Heart left ventricle (tissue), 16 donors: ENCODE measurements at places on chromosomes 1 and 21.

DNA sequence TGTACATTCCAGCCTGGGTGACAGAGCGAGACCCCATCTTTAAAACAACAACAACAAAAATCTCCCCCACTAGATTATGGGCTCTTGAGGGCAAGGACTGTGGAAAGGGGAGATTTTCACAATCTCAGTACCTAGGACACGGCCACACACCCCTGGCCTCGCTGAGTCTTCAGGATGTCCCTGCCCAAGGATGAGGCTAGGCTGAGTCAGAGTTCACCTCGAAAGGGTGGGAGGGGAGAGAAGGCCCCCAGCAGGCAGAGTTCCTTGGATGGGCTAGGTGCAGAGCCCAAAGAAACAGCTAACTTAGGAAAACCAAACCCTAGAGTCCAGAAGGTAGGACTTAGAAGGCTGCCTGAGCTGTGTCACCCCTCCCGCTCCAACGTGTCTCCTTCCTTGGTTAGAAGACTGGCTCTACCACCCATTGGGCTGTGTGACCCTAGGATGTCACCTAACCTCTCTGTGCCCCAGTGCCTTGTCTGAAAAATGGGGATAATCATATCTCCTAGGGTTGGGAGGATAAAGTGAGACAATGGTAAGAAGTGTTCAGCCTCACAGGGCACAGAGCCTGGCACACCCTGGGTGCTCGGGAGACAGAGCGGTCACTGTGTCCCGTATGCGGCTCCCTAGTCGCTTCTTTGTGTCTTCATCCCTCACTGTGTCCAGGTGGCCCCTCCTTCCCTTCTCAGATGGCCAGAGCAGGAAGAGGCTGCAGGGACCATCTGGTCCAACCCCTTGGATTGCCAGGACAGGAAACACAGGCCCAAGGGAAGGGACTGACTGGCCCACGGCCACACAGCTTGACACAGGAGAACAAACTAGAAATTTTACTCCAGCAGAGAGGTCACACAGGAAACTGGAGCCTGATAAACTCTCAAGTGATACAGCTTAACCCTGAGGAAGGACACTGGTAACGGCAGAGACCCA lies 11.2 kb downstream of the TRIM62 start:
- peak; percentile 77 for DNase-seq

DNA sequence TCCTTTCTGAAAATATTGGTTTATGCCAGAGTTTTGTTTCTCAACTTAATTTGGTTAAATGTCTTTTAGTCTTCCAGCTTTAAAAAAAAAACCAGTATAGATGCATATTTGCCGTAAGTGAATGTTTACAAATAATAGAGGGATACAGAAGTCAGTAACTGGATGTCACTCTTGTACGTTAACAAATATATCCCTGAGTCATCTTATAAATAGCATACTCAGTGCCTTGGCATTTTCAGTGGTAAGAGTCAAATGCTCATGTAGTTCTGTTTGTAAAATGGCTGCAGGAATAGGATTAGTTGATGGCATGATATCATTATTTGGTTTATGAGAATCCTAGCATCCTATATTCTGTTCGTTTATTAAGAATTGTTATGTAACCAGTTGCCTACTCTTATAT lies 55.4 kb downstream of the SPEN start:
- no peak for DNase-seq

DNA sequence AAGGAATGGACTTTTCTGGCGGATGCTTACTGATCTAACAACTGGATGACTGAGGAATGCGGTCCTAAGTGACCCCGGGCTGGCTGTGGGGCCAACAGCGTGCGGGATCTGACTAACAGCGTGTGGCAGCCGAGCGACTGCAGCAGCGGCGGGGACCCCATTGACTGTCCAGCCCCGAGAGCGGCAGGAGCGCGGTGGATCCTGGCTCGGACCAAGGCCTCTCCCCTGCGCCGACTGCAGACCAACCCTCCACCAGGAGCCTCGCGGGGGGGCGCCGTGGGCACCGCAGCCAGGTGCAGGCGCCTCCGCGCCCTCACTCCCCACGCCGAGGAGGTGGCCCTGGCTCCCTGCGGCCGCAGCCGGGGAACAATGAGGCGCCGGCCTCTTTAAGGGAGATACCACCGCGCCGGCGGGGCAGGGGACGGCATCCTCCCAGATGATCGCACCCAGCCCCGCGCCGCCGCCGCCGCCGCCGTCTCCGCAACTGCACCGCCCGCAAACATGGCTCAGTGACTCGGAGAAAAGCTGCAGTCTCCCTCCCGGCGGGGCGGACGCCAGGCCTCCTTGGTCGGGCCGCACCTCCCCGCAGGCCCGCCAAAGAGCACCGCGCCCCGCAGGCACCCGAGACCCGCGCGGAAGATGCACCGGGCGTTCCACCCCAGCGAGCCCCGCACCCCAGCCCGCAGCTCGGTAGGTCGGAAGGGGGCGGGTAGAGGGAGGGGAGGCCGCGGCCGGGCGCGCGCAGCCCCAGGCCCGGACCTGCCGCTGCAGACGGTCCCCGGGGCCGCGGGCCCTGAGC lies 694 bp upstream of the PDIK1L start:
- peak; percentile 88 for DNase-seq

DNA sequence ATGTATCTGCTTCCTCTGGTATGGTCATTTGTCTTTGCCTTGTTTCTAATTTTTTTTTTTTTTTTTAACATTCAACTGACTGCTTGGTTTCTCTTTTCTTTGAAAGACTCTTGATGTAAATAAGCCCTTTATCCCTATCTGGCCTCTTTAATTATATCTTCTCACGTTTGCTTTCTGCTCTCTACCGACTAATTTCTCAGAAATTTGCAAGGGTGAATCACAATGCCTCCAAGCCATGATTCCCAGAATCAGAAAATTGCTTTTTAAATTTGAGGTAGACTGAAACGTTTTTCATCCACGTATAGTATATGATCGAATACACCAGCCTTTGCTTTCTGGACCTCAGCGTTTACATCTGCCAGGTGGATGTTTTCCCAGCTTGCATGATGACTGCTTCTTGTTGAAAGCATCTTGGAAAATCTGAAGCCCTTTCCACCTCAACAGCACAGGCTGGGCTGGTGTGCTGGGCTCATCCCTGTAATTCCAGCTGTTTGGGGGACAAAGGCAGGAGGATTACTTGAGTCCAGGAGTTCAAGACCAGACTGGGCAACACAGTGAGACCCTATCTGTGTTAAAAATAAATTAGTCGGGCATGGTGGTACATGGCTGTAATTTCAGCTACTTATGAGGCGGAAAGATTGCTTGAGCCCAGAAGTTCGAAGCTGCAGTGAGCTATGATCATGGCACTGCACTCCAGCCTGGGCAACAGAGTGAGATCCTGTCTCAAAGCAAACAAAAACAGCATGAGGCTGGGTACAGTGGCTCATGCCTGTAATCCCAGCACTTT lies 35.0 kb upstream of the GPR137B start:
- no peak for DNase-seq

- DNase-seq: no peak
These were observed 100.5 kb upstream of the COA6 start for GRCh38 chr1:234272656-234273312.

DNA sequence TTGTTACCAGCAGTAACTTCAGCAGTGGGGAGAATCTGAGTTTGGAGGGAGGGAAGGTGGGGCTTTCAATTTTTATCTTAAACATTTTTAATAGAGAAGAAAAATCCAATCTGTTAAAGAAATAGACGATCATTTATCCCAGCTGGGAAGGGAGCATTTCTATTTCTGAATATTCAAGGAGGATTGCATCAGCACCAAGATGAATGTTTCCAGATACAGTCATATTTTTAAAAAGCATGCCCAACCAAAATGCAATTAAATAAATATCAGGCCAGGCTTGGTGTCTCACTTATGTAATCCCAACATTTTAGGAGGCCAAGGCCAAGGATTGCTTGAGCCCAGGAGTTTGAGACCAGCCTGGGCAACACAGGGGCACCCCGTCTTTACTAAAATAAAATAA lies 1.7 kb upstream of the ATP1A4 start:
- DNase-seq: no peak

- no peak for DNase-seq
These were observed 11.7 kb downstream of the NKAIN1 start for GRCh38 chr1:31227891-31228568.

DNA sequence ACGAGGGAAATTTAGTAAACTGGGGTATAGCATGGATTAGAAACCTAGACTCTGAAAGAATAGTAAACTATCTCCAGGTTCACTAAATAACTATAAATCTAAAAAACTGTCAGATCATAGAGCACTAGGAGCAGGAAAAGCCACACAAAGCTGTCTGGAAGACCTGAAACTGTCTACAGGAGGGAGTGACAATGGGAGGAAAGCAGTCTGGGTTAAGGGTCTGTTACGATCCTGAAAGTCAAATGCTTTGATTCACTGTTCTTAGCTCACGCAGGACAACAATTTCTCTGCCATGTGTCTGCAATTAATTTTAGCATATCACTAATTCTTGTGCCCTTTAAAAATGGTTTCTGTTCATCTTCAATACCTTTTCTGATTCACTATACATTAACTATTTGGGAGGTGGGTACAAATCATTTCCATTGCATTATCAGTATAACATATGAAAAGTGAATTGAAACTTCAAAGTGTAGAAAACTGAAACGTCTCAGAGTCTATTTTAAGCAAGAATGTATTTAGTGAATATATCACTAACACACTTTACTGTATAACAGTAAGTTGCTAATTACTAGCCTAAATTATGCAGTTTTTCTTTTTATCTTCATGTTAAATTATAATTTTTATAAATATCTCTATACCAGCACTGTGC lies 18.4 kb downstream of the CEP170 start:
- no peak for DNase-seq

- no peak for DNase-seq
These were observed 25.2 kb downstream of the SLC66A1 start for GRCh38 chr1:19337289-19337688.

DNA sequence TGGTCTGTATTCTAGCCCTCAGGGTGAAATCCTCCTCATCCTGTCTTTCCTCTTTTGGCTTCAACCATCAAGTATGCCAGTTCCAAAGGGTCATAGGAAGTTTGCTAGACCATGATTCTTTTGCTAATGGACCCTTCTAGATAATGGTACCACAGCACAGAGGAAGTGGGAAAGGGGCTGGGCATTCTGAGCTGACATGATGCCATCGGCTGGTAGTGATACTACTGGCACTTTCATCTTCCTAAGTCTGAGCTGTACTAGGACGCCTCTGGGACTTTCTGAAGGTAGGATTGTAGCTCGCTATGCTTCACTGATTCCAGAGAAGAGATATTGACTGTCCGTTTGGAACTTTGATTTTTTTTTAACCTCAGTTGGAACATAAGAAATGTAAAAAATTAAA lies 11.4 kb downstream of the FASLG start:
- no peak for DNase-seq

GRCh38 chr1:238582816-238583215 lies 692.1 kb upstream of the ZP4 start:
- no peak for DNase-seq

GRCh38 chr1:24032981-24033380 lies 52.9 kb upstream of the SRSF10 start:
- DNase-seq: no peak

DNA sequence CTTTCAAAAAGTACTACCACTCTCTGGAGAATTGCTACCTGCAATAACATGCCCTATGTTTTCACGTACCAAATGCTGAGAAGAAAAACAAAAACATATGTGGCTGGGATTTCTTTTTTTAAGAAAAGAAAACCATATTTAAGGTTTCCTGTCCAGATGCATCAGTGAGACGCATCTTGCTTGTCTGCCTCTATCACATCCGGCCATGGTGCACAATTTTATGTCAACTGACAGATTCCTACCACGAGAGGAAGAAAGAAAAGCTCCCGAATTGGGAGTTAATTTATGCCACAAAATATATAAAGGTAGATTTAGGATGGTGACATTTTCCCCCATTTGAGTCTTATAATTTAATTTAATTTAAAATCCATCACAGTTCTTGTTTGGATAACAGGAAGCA lies 62.3 kb upstream of the COL24A1 start:
- DNase-seq: no peak

DNA sequence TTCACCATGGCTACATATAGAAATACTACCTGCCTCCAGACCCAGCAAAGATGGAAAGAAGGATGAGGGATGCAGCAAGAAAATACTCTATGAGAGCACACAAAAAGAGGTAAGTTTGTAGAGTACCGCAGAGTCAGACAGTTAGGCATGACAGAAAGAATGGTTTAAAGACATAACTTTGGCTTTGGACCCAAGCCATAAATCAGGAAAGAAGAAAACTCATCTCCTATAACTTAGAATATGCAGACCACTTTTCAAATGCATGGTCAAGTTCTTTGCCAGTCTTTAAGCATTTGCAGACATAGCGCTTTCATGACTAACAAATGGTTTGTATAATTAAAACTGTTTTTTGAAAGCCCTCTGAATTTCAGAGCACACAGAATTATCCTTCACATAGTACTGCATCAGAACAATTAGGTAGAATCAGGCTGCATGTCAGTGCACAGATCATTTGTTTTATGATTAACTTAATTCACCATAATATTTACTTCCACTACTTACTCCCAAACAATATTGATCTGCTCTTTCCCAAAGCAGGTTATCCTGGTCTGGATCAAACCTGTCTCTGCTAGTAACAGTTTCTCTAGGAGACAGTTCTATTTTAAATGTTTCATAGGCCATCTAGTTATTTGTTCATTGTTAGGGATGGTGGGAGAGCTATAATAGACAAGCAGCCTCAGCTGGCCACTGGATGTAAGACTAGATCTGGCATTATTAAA lies 280.7 kb upstream of the NR5A2 start:
- DNase-seq: no peak

GRCh38 chr21:27329255-27329851 lies 362.5 kb upstream of the ADAMTS5 start:
- no peak for DNase-seq

- no peak for DNase-seq
These were observed 89.5 kb upstream of the ARTN start for GRCh38 chr1:43844114-43844513.

DNA sequence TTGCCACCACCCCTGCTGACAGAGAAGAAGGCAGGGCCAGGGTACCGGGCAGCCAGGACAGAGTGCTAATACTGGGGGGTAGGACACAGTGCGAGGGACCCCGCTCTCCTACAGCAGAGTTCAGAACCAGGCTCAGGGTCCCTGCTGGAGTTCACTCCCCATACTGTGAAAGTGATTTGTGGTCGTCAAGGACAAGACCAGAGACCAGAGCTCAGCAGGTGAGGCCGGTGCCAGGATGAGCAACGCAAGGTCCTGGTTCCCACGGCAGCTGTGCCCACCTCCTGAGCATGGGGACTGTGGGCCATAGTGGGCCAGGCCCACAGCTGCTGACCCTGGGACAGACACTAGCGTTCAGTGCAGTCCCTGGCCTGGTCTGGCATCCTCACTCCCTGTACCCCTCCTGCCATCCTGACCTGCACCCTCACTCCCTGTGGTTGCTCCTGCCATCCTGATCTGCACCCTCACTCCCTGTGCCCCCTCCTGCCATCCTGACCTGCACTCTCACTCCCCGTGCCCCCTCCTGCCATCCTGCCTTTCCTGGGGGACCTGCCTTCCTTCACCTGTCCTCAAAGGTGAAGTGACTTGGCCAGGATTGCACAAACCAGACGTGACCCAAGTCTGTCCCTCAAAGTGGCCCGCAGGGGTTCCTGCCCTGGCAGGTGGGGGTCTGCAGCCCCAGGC lies 13.8 kb upstream of the PTTG1IP start:
- DNase-seq: peak; percentile 10

DNA sequence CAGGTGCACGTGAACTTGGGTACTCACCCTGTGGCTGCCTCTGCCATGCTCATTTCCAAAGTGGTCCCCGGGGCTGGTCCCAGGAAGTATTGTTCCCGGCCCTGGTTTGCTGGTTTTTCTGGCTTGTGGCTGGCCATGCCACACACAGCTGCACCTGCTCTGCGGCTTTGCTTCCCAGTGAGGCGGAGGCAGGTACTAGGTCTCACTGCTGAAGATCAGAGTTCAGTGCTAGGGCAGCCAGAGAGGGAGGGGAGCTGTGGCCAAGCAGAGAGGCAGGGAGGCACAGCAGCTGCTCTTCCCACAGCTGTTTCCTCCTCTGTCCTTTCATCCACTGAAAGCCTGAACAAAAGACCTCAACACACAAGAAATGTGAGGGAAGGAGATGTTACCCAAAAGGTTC lies 30.5 kb downstream of the ENO1 start:
- no peak for DNase-seq
